ENCODE measurements at places on chromosomes 11 and 22.

DNA sequence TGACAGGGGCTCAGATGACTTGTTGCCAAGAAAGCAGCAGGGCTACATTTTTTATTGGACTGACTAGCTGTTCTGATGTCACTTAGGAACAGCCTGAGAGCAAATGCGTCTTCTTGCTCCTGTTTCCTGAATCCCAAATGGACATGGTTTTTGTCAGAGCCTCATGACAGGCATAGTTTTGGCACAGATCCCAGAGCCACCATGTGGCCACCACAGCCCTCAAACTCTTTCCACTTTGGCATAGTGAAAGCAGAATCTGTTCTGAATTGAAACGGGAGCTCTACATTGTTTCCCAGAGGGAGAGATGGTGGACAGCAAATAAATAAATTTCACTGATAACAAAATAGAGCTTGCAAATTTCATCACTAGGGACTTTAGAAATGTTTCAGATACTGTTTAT lies 222.2 kb downstream of the C11orf87 start:
- DNase-seq: no peak

DNA sequence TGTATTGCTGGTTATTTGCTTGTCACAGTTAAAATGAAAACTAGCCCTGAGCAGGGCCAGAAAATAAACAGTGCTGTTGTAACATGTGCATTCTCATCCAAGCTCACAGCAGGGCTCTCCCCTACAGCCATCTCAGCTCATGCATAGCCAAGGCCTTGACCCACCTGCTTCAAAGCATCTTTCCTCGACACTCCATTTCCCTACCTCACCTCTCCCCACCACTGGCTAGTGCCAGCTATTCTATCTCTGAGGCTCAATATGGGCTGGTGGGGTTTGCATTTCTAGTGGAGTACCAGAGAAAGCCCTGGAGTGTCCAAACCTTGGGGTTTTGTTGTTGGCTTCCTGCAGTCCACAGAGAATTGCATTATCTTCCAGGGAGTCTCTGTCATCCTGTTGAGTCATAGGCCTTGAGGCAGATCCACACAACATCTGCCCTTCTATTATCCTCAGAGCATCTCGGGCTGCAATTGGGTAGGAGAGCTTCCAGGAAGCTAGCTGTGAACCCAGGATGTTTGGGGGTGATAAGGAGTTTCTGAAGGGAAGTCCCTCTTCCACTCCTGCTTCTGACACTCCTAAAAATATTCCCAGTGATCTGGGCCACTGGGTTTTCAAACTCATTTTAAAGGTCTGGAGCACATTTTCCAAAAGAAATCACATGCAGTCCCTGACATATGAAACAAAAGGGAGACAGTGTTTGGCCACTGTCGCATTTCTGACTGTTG lies 36.1 kb upstream of the AMOTL1 start:
- DNase-seq: no peak

GRCh38 chr11:9834291-9834690 lies 170.4 kb downstream of the SWAP70 start:
- DNase-seq: no peak

DNA sequence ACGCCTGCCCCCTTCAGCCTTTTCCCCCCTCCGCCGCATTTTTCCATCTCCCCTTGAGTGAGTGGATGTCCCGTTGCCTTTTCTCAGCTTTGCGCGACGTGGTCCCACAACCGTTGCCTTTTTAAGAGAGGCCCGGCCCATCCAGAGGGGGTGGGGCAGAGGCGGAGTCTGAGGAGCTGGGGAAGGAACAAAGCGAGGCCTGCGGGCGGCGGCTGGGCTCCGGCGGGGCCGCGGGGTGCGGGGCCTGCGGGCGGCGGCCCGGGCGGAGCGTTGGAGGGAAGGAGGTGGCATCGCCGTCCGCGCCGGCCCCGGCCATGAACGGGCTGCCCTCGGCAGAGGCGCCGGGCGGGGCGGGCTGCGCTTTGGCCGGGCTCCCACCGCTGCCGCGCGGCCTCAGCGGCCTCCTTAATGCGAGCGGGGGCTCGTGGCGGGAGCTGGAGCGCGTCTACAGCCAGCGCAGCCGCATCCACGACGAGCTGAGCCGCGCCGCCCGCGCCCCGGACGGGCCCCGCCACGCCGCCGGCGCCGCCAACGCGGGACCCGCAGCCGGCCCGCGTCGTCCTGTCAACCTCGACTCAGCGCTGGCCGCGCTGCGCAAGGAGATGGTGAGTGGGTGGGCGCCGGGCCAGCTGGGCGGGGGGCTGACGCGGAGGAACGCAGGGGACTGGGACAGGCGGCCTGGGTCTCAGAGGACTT lies at the start of gene FAM89B:
FAM89B (plus strand) TSS at position 183 of the 696 bp plus-strand sequence; CDS start at position 315, 132 bp downstream.
- peak; percentile 75 for DNase-seq

DNA sequence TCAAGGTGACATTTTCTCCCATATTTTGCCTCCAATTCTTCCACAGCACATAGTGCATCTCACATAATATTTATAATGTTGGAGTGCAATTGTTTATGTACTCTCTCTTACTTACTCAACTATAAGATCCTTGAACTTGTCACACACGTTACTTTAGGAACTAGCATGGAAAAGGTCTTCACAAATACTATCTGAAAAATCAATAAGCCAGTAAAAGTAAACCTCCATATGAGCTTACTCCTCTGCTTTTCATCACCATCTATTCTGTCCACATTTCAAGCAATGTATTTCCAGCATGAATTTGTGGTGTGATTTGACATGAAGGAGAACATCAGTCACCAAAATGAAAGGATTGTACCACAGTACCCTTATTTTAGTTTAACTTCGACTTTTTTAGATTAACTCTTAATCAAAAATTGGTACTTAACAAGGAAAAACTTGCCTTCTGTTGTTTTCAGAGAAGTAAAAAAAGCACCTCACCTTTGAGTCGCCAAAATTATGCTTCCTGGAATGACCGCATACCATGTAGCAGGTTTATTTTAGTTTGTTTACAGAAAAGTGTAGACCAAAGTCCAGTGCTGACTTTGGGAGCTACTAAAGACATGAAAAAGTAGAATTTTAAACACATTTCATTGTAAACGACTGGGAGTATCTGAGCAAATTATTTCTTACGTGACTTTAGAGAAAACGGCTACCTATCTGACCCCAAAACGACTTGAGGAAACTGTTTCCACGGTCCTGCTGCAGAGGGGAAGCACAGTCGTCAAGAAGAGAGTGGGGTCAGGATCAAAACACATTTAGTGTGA lies at the start of gene SLC22A9:
SLC22A9 (plus strand) TSS at position 621 of the 806 bp plus-strand sequence. CDS start 272 bp downstream, outside the sequence.
- DNase-seq: no peak

DNA sequence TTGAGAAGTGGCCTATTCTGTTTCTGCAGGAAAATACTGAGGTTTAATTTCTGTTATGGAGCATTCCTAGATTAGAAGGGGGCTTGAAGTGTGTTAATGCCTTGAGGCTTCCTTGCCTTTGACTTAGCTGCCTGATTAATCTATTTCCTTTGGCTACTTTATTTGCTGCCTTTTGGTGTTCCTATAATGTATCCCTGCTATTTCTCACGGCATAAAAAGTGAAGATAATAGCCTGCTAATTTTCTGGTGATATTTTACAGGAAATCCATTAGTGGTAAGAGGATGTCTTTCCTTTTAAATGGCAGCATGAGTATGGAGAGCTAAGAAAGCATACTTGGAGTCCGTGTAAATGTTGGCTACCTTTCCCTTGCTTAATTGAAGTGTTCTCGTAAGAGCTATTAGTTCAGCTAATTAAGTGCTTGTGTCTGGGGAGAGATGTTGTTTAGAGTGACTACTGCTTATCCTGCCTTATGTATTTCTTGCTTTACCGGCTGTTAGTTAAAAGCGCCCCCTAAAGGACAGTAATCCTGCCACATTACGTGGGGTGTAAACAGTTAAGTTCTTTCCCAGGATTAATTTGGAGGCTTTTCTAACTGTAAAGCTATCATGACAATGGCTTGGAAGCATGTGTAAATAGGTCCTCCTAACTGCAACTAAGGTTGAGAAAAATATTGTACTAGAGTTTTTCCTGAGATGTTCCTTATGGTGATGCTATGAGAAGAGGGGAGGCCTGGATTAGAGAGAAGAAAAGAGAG lies 45.6 kb downstream of the ZNF280B start:
- DNase-seq: no peak
